ENCODE measurements at places on chromosomes 12 and 14.

DNA sequence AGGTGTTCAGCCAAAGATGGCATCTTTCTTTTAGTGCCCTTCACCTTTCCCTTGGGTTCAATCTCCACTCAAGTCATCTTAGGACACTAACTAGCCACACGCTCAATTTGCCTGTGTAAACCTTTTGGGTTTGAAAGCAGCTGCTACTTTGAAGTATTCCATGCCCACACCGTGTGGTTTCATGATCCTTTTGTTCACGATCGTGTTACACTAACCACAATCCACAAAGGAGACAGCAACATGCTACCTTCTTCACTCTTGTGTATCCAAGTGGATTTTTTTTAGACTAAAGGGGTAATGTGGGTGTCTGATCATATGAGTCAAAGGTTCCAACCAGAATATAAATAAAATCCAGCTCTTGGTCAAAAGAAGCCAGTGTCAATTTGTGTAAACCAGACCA, 122.7 kb upstream of the FAR2 start:
- no peak for DNase-seq

GRCh38 chr12:57579677-57580465, 11.1 kb upstream of the PIP4K2C start:
- no peak for DNase-seq

DNA sequence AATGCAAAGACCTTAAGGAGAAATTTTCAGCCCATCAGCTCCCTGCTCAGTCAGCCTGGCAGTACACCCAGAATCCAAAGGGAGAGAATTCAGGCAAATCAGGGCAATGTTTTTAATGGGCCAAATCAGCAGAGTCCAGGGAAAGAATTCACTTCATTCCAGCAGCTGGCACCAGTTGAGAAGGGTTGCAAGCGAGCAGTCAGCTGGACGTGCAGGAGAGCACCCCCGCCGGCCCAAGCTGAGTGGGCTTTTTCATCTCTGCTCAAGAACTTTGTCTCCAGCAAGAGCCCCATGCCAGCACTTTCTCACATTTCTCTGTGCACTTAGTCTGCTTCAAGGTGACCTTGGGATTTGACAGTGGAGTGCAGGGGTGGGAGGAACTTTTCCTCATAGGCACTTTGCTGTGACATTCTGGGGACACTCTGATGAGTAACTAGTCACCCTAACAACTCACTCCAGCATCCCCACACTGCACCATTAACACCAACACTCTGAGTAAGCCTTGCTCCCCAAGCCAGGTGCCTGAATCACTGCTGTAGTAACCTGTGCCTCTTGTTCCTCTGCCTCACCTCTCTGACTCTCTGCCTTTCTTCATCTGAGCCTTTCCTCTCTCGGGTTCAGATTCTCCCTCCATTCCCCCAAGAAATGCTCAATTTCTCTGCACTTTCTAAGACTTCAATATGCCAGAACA, 2.2 kb downstream of the ENDOU start:
- no peak for DNase-seq

DNA sequence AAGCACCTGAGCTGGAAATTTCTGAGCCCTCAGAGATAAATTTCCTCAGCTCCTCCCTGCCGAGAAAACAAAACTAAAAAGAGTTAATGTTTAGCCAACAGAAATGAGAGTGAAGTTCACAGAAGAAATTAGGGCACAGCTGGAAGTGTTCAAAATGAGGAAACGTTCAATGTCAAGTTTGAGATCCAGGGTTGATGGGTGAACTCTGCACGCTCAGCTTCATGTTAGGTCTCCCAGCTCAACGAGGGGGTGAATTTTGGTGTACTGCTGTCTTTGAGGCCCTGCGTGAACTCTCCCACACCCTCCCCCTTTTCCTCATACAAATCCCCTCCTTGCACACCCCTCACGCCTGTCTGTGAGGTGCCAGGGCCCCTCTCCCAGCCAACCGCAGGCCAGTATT, 13.3 kb upstream of the OAS3 start:
- no peak for DNase-seq

- DNase-seq: no peak
Measured at GRCh38 chr14:29953501-29953900, 25.9 kb upstream of the PRKD1 start.

GRCh38 chr14:62322216-62322615, 560.0 kb downstream of the SNAPC1 start:
- DNase-seq: no peak

- DNase-seq: no peak
Measured at GRCh38 chr12:56253091-56253490, 5.1 kb downstream of the ANKRD52 start.

GRCh38 chr12:118325081-118325480, 47.6 kb downstream of the TAOK3 start:
- no peak for DNase-seq

DNA sequence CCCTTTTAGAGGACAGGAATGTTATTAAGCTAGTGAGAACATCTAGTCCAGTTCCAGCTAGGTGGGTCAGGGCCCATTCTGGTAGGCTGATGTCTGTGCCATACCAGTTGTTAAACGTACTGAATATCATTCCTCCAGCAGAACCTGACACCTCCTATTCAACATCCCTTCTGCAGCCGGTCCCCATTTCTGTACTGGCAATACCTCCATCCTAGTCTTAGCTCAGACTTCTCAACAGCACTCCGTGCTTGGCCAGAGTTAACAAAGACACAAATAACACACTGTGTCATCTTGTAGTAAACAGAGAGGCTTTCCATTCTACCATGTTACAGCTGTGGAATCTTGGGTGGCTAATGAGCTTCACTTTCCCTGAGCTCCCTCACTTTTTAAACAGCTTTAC, 94.3 kb upstream of the PDE3A start:
- DNase-seq: no peak

DNA sequence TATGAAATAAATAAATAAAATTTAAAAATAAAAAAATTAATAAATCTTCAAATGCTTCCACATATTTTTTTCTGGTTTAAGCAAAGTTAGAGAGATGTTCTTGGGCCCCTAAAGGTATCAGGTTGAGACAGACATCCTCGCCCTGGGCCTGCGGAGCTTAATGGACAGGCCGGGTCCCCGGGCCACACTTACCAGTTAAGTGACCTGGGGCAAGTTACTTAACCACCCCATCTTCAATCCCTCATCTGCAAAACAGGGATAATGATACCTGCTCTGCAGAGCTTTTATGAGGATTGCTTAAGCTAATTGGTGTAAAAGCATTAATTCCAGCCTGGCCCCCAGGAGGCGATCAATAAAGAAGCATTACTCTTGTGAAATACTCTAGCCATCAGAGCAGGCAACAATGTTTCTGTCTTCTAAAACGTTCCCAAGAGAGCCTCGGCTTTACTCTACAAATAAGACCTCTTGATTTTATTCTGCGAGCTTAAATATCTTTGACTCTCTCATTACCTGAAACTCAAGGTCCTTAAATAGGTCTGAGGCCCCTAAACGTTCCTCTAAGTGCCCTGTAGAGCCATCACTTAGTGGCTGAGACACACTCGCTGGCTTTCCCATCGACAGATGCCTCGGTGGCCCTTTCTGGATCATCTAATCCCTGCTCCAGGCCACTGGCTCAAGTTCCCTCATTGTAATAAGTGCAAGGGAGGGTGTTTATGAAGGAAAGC, 81.1 kb upstream of the DIO3 start:
- no peak for DNase-seq

DNA sequence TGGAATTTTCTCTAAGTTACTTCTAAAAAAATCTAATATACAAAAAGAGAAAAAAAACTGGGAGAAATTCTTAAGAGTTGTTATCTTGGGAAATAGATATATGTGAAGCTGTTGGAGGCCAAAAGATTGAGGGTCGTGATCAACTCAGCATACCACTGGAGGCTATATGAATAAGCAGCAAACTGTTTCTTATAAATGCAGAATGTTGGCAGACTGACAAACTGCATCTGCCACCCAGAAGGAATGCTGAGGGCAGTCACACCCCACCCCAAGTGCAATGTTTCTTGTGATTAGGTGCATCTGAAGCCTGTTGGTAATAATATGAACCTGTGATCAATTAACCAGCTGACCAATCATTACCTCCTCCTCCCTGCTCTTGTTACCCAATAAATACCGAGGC, 818.6 kb upstream of the MGAT4C start:
- peak; percentile 1 for DNase-seq

DNA sequence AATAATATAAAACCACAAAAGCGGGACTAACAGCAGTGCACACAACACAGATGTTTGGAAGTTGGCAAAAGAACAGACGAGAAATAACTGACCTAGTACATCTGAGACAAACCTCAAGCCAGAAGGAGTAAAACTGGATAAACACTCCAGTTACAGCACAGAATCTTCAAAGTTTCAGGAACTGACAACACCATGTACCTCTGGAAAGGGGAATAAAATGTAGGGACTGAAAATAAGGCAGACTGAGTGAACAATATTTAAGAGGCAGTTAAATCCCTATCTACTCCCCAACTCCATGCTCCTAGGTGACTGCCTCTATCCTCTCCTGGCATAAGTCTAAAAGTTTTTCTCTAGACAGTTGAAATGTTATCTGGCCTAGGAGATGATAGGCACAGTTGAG, 57.9 kb downstream of the ZFYVE21 start:
- no peak for DNase-seq

DNA sequence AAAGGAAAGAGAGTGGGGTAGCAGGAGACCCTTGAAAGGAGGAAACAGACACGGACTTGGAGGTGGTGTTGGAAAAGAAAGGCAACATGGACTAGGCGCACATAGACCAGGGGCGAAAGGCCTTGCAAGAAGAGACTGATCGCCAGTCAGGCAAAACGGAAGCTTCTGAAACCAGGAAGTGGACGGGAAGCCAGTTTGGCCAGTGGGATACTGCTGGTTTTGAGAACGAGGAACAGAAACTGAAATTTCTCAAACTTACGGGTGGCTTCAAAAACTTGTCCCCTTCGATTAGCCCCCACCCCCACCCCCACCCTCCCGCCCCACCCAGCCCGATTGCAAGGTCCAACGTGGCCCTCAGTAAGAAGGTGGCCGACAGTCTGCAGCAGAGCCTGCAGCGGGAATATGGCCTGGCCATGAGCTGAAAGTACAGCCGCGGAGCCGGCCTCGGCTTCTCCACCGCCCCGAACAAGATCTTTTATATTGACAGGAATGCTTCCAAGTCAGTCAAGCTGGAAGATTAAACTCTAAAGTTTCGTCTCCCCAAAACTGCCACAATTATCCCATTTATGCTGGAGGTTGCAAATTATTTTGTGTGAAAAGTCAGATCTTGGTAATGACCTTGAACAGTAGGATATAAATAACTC, 364.7 kb downstream of the BCAT1 start:
- no peak for DNase-seq

All from AG09309 (cell line).